ENCODE measurements at places on chromosomes 12 and 14.

DNA sequence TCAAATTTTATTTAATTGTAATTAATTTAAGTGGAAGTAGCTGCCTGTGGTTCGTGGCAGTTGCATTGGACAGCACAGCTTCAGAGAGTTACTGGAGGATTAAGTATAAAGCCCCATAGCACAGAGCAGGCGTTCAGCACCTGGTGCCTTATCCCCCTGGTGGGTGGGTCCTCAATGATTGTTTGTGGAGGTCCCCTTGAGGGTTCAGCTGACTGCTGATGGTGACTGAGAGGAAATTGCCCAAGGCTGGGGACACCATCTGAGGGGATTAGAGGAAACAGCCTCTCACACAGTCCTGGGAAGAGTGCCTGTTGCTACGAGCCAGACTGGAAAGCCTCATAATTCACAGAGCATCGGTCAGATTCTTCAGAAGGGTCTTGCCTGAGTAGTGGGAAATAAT lies 83.4 kb upstream of the NOS1 start:
- no peak for DNase-seq

GRCh38 chr14:105745433-105746123 lies 219.2 kb downstream of the TMEM121 start:
- no peak for DNase-seq

- DNase-seq = peak; percentile 14
Observed at GRCh38 chr14:102140027-102140749, 491 bp downstream of the WDR20 start.

DNA sequence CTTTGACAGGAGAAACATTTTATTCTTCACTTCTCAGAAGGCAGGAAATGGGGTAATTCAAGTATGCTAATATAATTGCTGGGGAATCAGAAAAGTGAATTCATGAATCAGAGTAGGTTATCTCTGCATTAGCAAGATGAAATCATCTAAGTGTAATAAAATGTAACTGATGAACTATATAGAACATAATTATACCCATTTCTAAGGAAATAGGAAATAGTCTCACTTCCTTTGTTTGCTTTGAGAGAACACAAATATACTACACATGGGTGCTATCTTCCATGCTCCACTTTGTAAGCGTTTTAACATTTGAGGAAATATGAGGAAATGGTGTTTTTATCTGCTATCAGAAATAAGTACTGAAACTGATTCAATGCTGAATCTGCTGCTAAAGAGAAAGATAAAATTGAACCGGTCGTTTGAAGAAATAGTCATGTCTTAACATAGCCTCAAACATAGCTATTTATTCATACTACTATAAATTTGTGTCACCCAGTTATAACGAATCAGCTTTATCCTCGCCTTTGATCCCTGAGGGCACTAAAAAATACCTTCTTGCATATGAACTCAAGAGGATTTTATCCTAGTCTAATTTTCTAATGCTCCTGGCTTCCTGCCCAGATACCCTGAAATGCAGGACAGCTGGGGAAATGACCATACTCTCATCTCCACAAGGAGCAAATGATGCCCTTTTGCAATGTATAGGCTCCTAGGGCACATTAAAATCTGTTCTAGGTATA lies 696.0 kb downstream of the C12orf50 start:
- no peak for DNase-seq

DNA sequence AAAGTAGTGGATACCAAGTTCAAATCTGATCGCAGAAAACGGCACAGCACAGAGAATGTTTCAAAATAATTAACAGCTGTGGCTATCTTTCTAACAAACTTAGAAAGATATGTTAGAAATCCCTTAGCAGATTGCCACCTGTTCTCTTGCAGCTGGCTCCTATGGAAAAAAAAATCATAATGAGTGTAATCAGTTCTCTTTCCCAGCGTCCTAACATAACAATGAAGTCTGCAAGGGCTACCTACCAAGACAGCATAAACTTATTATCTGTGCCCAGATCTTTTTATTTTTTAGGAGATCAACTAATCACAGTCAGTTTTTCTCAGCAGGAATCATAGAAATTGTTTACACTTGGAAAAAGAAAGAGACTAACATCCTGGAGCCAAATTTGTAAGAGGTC lies 358.6 kb upstream of the FOXG1 start:
- DNase-seq = no peak

GRCh38 chr14:61746881-61747280 lies 15.3 kb upstream of the SNAPC1 start:
- DNase-seq = no peak

DNA sequence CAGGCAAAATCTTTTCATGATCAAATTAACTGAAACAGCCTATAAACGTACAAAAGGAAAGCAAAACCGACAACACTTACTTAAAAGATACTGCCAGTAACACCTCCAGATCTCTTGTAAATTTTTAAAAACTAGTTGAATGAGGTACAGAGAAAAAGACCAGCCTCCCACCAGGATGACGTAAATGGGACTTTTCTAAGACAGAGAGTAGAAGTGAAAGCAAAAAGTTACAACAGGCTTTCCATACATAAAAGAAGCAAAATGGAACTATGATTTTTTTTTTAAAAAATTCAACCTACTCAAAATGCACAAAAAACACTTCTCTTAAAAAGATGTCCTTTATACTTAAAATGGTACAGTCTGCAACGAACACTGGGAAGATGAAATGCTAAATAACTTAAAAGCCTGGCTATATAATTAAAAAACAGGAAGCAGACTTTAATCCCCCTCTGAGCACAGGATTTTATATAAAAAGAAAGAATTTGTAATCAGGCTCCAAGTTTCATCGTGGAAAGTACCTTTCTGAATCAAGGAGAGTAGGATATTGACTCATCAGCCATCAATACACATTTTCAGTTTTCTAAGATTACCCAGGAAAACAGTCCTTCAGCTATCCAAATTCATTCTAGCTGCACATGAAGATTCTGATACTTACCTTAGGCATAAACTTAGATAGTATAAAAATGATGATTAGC lies 14.2 kb upstream of the MYO1A start:
- DNase-seq = no peak

DNA sequence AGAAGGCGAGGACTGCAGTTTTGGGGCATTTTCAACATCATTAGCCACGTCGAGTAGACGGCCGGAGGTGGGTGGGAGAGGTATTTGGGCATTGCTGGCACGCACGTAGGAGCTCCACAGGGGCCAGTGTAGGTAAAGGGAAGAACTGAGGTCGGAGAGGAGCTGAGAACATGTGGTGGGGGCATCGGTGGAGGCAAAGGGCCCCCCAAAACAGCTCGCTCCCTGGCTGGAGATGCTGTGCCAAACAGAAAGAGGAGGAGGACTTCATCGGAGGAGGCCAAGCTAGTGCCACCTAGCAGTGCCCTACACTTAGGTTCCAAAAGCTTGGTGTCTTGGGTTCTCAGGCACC lies 52.0 kb upstream of the PPP2R5C start:
- no peak for DNase-seq

- no peak for DNase-seq
Observed at GRCh38 chr14:75724414-75725204, 63.6 kb downstream of the TTLL5 start.

GRCh38 chr12:25781232-25781631 lies 177.2 kb upstream of the RASSF8 start:
- no peak for DNase-seq

DNA sequence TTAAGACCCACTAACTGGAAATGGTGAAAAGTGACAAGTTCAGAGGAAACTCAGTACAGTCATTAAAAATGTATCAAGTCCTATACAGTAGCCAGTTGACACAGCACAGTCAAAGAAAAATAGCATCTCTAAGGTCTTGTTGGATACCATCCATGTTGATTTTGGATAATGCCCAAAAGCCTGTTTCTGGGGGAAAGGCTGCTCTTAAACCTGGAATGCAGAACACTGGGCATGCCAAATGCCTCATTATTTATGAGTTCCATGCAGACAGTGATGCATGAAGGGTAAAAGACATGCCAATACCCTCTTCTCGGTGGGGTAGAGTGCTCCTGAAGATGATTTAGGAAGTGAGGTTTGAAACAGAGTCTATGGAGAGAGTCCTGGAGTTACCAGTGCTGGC lies 29.6 kb downstream of the KCNK13 start:
- DNase-seq = no peak

DNA sequence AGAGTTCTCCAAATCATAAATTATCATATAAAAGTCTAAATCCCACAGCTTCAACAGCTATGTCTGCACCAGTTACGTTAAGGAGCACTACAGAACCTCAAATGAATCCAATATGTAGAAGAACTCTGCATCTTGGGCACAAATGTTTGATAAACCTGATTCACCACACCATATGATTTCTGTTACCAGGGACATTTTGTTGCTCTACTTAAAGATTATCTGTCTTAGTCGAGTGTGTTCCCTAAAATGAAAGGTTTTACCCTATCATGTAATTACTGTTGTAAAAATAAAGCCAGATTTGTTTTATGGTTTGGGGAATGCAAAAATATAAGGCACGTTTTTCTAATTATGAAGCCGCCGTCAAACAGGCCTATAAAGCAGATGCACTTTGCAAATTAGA lies 363.1 kb downstream of the EGLN3 start:
- no peak for DNase-seq

- no peak for DNase-seq
Observed at GRCh38 chr12:43336962-43337555, 214.9 kb downstream of the ADAMTS20 start.

GRCh38 chr12:3828888-3829287 lies 44.3 kb downstream of the PARP11 start:
- no peak for DNase-seq

GRCh38 chr12:62761658-62762057 lies 173.3 kb downstream of the PPM1H start:
- no peak for DNase-seq

- no peak for DNase-seq
Observed at GRCh38 chr12:80845639-80846038, 92.1 kb downstream of the LIN7A start.

- peak; percentile 65 for DNase-seq
Observed at GRCh38 chr12:57214398-57214781, 2.2 kb upstream of the NXPH4 start.

DNA sequence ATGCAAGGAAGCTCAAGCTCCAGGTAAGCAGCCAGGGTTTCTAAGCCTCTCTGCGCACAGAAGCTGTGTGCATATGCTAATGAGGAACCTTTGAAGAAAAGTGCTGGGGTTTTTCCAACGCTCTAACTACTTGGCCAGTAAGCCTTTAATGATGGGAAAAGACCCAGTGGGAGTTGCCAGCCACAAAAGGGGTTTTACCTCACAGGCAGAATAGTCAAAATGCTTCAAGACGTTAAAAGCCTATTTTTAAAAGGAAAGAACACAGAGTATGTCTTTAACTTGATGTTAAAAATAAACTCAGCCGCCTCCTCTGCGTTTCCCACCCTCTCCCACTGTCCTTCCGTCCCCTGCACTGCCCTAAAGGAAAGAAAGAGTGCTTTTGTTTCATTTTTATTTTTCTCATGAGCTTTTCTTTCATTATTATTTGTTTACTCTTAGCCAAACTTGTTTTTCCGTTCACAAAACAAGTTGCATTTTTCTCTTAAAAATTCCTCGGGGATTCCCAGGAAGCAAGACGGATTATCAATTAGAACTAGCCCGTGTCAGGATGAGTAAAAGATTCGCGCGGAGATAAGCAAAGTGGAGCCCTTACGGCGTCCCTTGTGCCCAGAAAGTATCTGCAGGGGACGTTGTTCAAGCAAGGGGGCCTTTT lies 209.8 kb upstream of the NUDT4 start:
- peak; percentile 45 for DNase-seq

DNA sequence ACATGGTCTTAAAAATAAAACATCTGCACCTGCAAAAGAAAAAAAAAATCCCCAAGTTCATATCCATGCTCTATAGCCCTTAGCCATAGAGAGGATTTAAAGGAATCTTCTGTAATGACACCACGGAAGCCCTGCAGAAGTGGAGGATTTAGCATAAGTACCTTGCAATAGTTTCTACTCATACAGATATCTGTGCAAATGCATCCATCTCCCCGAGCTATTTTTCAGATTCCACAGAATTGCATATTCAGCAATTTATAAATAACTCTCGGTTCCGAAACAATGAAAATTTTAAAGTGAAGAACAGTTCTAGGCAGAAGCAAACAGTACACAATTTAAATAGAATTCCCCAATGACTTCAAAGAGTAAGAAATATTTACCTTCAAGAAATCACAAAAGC lies 424 bp downstream of the IGF1 start:
- DNase-seq = no peak

DNA sequence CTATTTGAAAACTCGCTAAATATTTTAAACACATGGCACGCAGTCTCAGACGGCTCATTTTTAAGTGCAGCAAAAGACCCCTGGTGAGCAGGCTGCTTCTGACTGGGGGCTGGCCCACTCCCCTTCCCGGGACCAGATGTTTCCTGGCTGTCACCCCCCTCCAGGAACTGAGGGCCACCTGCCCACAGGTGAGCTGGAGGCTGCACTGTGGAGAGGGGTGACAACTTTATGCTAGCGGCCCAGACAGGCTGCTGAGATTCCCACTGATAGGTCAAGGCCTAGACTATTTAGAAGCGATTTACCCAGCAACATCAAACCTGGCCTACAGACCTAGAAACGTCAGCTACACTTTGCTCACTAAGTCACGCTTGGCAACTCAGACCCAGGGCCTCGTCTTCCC lies 92.1 kb downstream of the BCL11B start:
- no peak for DNase-seq

GRCh38 chr14:76947078-76947837 lies 81.2 kb downstream of the IRF2BPL start:
- peak; percentile 83 for DNase-seq

GRCh38 chr12:46430340-46430948 lies 57.9 kb upstream of the SLC38A2 start:
- DNase-seq = no peak

DNA sequence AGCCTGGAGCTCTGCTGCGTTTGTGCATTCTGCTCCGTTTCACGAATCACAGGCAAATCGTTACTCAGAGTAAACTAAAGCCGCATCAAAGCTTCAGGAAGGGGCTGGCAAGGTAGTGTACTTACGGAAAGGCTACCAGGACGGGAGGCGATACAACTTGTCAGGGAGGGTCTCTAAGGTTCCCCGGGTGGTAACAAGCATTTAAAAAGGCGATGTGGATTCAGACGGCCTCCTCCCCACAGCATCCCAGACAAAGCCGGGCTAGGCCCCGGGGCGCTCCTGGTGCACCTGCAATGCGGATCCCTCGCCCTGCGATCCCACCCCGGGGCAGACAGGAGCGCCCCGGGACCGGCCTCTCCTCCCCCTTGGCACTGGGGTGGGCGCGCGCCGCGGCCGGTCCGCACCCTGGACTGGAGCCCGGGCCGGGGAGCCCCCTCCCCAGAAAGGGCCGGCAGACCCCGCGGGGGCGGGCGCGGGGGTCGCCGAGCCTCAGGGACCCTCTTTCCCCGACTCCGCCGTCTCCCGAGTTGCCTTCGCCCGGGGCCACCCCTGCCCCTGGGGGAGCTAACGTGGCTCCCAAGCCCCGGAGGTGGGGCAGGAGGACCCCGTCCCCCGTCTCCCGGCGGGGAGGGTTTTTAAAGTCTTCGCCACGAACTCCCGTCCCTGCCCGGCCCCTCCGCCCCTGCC lies 718 bp downstream of the CCDC92 start:
- peak; percentile 49 for DNase-seq

Measured in neuronal stem cell (in vitro differentiated cells).